CD4-positive, alpha-beta T cell treated with Interleukin-15 for 1 hour (primary cell): ENCODE measurements at places on chromosomes 11 and 22.

- no peak for DNase-seq
These were observed 2.1 kb downstream of the C22orf23 start for GRCh38 chr22:37951305-37951704.

GRCh38 chr11:75143420-75143731 is 7.5 kb upstream of the SLCO2B1 start:
- DNase-seq, result no peak

- peak; percentile 39 for DNase-seq
These were observed 5.6 kb downstream of the STARD10 start for GRCh38 chr11:72788241-72788640.

DNA sequence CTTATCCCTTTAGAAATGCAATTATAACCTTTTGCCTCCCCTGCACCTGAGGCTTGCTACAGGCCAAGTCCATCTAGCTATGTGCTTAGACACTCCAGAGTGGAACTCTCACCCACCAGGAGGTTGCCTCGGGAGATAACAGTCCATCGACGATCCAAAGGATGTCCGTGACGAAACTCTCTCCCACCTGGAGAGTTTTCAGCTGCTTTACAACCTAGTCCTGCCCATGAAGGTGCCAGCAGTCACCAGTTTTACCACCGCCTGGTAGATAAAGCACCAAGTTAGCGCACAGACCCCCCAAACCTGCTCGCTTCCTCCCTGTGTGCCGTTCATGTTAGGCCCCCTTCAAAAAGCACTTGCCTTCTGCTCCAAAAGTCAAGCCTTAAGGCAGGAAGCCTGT is 53.1 kb upstream of the SHISAL1 start:
- DNase-seq, result no peak

- DNase-seq, result no peak
These were observed 27.5 kb downstream of the ADAMTS8 start for GRCh38 chr11:130400781-130401483.

GRCh38 chr11:2742201-2742600 is 42.4 kb upstream of the KCNQ1OT1 start:
- no peak for DNase-seq

DNA sequence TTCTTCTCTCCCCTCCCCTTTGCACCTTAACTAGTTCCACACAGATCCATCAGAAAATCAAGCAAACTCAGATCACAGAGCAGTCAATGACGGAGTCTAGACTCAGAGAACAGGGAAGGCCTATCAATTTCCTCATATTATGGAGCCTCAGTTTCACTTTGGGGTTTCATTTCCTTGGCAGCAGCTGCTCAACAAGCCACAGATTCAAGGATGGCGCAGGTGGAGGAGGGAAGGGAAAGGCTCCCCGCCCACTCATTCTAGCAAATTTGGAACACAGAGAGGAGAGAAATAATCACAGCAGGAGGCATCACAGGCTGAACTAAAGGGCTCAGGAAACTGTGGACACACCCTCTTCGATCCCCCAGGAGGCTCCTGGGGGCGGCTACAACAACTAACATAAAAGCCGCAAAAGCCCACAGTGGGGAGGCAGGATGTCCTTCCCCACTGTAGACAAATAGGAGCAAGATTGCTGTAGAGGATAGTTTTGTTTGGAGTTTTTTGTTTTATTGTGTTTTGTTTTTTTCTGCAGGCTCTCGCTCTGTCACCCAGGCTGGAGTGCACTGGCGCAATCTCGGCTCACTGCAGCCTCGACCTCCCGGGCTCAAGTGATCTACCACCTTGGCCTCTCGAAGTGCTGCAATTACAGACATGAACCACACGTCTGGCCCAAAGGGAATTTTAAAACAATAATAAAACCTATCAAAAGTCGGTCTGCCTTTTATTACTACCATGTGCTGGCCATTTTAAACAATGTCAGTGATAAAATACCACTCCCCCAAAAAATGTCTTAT is 3.4 kb downstream of the PLAAT3 start:
- DNase-seq, result no peak

GRCh38 chr11:33970984-33971466 is 79.1 kb upstream of the LMO2 start:
- DNase-seq, result peak; percentile 44

GRCh38 chr11:94459576-94459975 is 34.1 kb downstream of the MRE11 start:
- DNase-seq, result no peak

- DNase-seq, result no peak
These were observed 379.9 kb downstream of the TTC28 start for GRCh38 chr22:28299753-28300152.

DNA sequence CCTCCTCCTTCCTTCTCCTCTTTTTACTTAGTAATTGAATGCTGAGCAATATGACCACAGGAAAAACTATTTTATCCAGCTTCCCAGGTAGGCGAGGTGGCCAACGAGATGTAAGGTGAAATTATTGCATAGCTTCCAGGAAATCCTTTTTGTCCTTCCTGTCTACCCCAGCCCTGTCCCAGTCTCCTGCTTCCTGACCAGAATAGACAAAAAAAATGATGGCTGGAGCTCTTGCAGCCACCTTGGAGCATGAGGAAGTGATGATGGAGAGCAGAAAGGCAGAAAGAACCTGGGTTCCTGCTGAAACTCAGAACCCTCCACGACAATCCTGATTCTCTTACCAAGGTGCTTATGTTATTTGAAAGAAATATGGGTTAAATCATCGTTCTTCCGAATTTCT is 33.9 kb downstream of the DUSP8 start:
- DNase-seq, result no peak

DNA sequence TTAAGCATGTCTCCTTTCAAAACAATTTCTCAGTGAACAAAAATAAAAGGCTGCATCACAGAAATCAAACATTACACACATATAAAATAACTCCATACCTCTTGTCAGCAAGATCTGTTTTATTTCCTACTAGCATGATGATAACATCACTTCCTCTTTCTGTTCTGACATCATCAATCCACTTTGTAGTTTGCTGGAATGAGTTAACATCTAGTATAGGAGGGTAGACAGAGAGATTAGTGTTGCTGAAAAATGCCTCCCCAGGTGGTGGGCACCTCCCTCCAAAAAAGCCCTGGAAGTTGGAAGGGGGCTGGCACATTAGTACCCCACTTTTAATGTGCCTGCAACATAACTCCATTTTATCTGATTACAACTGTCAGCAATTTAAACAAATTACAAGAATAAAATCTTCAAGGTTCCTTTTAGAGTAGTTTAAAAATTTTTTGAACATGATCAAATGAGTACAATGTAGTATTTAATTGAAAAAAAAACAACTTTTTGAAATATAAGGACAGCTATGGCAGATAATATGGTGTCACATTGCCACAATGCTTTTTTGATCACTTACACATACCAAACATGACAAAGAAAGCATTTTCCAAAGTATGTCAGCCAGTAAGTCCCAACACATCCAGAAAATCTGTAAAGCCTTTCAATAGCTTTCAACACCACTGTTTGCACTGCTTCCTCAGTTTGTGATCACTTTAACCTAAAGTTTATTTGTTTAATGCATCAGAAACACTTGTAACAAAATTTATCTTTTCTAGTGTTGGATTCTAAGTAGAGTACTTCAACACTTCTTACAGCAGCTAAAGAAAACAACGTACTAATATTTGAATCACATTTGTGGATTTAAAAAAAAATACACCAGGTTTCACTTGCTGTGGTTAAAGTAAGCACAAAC is 44.5 kb downstream of the RAB6A start:
- DNase-seq, result no peak

DNA sequence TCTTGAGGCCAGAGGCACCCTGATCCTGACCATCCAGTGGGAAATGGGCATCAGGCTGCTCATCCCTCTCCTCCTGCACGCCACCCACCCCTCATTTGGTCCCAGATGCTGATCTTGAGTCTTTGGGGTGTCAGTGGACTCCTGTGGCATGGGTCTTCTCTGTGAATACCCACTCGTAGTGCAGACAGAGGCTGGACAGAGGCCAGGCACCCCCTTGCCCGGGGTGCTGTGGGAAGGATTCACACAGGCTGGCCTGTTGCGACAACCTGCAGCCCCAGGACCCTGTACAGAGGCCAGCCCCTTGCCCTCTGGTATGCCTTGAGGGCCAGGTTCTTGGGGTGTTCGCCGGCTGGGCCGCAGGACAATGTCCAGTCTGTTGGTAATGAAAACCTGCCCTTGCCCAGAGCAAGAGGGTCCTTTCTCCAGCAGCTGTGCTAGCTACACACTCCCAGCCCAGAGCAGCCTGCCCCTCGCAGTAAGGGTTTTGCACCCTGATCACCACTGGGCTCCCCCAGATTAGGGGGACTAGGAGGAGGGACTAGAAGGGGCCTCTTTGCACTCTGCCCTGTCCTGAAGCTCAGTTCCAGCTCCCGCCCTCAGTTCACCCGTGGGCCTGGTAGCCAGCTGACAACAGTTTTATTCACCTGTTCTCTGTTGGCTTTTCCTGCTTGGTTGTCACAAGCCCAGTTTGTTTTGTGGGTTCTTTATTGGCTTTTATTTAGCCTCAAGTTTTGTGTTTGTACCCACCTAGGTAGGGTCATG is 76.0 kb downstream of the BCR start:
- DNase-seq, result no peak

DNA sequence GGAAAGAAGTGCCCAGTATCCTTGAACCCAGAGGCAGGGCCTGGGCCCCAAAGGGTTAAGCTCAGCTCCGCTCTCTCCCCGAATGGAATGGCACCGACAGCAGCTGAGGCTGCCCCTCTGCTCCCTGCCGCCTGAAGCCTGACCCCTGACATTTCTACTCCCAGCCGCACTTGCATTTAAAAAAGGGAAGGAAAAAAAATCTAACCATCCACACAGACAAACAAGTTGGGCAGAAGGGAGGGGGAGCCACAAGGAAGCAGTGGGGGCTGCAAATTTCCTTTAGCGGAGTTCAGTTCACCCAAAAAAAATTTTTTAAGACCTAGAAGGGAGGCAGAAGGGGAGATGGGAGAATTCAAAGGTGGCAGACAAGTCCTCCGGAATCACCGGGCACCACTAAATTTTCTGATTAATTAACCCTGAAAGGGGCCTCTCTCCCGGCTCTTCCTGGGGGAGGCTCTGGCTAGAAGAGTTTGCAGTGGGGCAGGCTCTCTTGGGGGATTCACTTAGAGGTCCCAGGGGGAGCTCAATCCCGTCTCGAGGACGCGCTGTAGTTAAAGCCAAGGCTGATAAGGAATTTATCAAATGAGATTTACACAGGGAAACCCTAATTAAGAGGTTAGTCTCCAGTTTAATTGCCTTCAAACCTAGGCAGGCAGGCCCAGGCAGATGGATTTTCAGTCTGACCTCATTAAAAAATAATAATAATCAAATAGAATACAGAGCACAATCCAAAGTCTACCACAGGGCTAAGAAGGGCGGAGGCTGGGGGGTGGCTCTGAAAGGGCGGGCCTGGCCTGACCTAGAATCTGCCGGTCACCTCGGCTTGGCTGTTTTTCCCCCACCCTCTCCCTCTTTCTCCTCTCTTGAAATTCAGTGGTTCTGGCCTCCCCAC is 25.6 kb downstream of the MN1 start:
- DNase-seq, result no peak

DNA sequence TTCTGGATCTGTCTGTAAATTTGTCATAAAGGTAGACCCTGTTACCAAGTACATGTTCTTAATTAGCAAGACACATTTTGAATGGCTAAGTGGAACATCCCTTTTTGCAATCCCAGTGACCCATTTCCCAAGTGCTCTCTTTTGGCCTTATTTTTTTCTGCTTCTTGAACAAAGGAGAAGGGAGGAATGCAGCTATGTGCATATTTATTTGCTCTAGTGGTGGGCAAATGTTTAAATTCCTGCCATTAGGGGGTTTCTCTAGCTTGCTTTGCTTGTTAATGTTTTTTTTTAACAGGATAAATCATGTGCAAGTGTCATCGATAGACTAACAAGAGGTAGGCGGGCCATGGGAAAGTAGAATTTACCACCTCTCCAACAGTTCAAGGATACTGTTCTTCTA is 135.7 kb downstream of the COMMD9 start:
- no peak for DNase-seq

GRCh38 chr11:83702796-83703195 is 416.6 kb upstream of the CCDC90B start:
- DNase-seq, result no peak

GRCh38 chr11:9320047-9320446 is 5.7 kb upstream of the TMEM41B start:
- DNase-seq, result no peak

GRCh38 chr22:37012262-37012904 is 6.9 kb downstream of the TST start:
- no peak for DNase-seq

DNA sequence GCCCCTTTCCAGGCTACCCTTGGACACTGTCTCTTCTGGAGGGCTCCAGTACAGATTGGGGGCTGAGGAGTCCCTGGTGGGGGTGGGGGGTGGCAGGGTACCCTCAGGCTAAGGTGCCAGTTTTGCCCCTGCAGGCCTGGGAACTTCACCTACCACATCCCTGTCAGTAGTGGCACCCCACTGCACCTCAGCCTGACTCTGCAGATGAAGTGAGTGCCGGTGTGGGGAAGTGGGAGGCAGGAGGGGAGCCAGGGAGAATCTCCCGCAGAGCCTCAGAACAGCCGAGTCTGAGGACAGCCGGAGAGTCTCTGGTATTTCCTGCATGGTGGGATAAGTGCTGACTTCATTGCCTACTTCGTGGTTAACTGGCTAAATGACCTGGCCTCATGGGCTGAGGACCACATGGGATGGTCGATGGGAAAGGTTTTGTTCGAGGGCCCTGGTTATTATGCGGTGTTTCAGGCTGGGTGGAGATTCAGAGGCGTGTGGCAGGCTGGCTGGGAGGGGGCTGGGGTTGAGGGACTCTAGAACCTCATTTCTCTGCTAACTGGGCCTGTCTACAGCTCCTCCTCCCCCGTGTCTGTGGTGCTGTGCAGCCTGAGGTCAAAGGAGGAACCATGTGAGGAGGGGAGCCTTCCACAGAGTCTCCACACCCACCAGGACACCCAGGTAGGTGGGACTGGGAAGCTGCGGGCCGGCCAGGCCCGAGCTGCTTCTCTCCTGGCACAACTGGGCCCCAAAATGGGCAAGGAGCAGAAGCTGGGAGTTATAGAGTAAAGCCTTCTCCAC is 8.5 kb downstream of the TMEM258 start:
- DNase-seq, result no peak

GRCh38 chr11:31805037-31805628 is 6.0 kb downstream of the PAX6 start:
- DNase-seq, result no peak

DNA sequence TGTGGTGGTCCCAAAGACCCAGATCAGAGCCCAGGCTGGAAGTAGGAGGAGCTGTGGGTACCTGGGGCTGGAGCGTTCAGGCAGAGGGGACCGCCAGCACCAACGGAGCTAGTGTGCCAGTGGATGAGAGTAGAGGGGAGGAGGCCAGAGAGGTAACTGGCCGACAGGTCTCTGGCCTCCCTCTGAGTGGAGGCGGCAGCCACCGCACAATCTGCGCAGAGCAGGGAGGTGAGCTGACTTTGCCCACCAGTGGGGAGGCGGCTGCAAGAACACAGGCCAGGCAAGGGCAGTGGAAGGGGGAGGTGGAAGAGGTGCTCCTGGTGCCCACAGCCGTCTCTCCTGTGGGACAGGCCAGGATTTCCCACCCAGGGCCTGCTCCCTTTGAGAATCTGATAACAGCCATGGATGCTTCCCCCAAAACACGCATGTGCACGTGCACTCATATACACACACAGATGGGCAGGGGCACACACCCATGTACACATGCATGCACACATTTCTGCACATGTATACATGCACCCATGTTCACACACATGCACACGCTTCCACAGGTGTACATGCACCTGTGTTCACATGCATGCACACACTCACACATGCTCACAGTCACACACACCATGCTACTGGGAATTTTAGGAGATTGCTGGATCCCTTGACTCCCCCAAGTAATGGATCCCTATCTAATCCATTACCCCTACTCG is 6.4 kb upstream of the MGAT3 start:
- DNase-seq, result no peak
